ENCODE measurements at places on chromosomes 16 and 17. TPM values are rescaled to one million over a fixed set of nuclear protein-coding genes. Genes with fewer than 3 reads are reported as not detected.

DNA sequence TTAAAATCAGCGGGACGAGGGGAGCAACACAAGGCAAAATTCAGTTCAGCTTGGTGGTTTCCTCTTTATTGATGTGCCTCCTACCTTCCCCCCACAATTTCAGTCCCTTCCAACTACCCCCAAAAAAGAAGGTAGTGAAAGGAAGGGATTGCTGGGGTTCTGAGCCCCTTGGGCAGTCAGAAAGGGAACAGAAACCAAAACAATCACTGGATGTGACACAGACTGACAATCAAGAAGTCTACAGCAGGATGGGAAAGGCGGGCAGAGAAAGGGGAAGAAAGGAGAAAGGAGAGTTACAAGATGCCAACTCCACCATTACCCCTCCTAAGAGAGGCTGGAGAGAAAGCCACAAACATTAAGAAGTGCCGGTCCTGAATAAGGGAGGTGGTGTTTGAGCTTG, 1.1 kb upstream of the PHF23 start:
- peak overlapping the region; percentile 99 for H3K27ac ChIP-seq
- no peak for DNase-seq
- H3K36me3 ChIP-seq = peaks cover 10% of the 10 kb centered on the region
- H3K4me3 ChIP-seq = peak overlapping the region; percentile 87
- no peaks in the 10 kb centered on the region for H3K27me3 ChIP-seq

GRCh38 chr17:74646231-74646630, 22.7 kb upstream of the CD300E start:
- peaks cover 39% of the 10 kb centered on the region for H3K27me3 ChIP-seq
- no peaks in the 10 kb centered on the region for H3K36me3 ChIP-seq
- DNase-seq = peak; percentile 12
- H3K4me3 ChIP-seq = no peak overlapping the region

DNA sequence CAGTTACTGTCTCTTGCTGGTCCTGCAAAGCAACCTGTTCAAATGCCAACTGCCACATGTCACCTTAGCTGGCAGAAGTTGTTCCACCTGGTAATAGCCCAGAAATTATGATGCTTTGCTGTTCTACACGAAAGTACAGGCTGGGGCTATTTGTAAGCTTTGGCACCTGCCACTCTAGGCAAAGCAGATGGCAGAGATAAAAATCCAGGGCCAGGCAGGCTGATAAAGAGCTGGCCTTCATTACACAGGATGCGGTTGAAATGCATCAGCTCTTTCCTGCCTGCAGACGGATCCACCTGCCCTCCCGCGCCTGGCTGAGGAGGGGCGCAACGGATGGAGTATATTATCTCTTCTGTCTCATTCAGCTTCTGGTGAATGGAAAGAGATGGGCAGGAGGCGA, 29.3 kb upstream of the KDM8 start:
- H3K4me1 ChIP-seq = no peaks in the 10 kb centered on the region
- no peaks in the 10 kb centered on the region for H3K27me3 ChIP-seq
- H3K27ac ChIP-seq = no peak overlapping the region
- no peak overlapping the region for H3K4me3 ChIP-seq

GRCh38 chr16:12405089-12405488, 398.6 kb downstream of the CPPED1 start:
- H3K27me3 ChIP-seq = no peaks in the 10 kb centered on the region
- H3K4me1 ChIP-seq = peaks cover 8% of the 10 kb centered on the region
- DNase-seq = no peak
- H3K36me3 ChIP-seq = no peaks in the 10 kb centered on the region
- no peak overlapping the region for H3K27ac ChIP-seq
- no peak overlapping the region for H3K4me3 ChIP-seq

- DNase-seq = no peak
- H3K36me3 ChIP-seq = no peaks in the 10 kb centered on the region
- no peaks in the 10 kb centered on the region for H3K27me3 ChIP-seq
- H3K27ac ChIP-seq = no peak overlapping the region
- no peaks in the 10 kb centered on the region for H3K4me1 ChIP-seq
- no peak overlapping the region for H3K4me3 ChIP-seq
Observed at GRCh38 chr16:74738113-74738541, 36.5 kb downstream of the FA2H start.

- H3K27ac ChIP-seq = no peak overlapping the region
Observed at GRCh38 chr17:49294122-49294521, 63.5 kb upstream of the PHOSPHO1 start.

DNA sequence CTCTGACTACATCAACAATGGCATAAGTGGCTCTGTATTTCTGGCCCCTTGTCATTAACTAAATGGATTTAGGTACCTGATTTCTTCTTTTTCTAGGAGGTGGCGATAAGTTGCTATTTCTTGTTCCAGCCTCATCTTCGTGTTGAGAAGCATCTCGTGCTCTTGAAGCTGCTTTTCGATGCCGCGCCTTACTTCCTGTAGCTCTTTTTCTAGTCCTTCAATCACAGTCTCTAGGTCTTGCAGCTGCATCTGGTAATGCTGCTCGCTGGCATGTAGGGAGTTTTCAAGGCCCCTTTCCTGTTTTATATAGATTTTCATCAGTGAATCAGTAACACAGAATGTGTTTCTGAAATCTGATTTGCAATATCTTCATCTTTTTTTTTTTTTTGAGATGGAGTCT, 5.1 kb downstream of the KRT222 start:
- H3K27ac ChIP-seq = no peak overlapping the region
- H3K4me3 ChIP-seq = no peak overlapping the region
- peaks cover 11% of the 10 kb centered on the region for H3K27me3 ChIP-seq
- H3K36me3 ChIP-seq = no peaks in the 10 kb centered on the region
- no peak for DNase-seq
- 0 out of 2 replicates have a peak, but pooled peaks cover 3% of the 10 kb centered on the region for H3K4me1 ChIP-seq

DNA sequence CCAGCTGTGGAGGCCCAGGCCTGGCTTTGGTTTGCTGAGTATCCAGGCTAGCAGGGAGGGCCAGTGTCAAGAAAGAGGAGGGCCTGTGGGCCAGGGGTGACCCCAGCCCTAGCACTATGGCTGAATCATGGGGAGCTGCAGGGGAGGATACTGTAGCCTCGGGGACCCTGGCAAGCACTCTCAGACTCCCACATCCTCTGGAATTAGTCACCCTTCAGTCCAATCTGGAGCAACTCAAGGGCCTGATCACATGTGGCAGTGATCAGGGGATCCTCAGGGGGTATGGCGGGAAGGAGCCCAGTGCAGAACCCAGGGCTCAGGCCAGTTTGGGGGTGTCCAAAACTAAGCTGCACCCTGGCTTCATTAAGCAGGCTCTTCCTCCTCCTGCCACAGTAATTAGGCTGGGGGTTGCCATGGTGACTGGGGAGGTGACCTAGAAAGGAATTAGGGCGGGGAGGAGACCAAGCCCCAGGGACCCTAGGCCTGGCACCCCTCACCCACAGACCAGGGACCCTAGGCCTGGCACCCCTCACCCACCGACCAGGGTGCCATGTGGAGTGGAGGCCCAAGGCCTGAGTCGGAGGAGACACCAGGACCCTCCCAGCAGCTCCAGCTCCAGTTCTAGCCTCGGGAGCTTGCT, 5.8 kb downstream of the NLGN2 start:
- no peak for DNase-seq
- no peak overlapping the region for H3K4me3 ChIP-seq
- H3K4me1 ChIP-seq = no peaks in the 10 kb centered on the region
- no peaks in the 10 kb centered on the region for H3K27me3 ChIP-seq
- no peak overlapping the region for H3K27ac ChIP-seq

GRCh38 chr16:18983565-18984434, at the start of gene TMC7:
Gene TMC7, plus strand, starts transcription at chr16:18983934. Its CDS starts 130 bp downstream, at chr16:18984064.
- peaks cover 6% of the 10 kb centered on the region for H3K4me1 ChIP-seq
- peak; percentile 74 for DNase-seq
- no peaks in the 10 kb centered on the region for H3K27me3 ChIP-seq

DNA sequence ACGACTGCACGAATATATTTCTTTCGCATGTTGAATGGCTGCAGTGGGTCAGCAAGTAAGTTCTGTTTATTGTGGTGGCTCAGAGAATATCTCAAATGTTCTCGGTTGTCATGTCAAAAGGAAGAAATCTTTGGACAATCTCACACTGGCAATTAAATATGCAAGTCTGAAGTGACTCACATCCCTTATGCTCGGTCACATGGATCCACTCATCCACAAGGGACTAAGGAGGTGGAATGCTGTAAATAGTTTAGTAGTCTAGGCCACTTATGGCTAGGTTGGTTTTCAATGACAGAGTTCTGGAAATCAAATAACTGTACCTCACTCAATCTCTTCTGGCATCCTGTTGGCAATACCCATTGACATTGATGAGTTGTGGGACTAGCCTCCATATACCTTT, 33.0 kb upstream of the PMP22 start:
- no peaks in the 10 kb centered on the region for H3K36me3 ChIP-seq
- no peak overlapping the region for H3K27ac ChIP-seq
- H3K4me3 ChIP-seq = no peak overlapping the region

DNA sequence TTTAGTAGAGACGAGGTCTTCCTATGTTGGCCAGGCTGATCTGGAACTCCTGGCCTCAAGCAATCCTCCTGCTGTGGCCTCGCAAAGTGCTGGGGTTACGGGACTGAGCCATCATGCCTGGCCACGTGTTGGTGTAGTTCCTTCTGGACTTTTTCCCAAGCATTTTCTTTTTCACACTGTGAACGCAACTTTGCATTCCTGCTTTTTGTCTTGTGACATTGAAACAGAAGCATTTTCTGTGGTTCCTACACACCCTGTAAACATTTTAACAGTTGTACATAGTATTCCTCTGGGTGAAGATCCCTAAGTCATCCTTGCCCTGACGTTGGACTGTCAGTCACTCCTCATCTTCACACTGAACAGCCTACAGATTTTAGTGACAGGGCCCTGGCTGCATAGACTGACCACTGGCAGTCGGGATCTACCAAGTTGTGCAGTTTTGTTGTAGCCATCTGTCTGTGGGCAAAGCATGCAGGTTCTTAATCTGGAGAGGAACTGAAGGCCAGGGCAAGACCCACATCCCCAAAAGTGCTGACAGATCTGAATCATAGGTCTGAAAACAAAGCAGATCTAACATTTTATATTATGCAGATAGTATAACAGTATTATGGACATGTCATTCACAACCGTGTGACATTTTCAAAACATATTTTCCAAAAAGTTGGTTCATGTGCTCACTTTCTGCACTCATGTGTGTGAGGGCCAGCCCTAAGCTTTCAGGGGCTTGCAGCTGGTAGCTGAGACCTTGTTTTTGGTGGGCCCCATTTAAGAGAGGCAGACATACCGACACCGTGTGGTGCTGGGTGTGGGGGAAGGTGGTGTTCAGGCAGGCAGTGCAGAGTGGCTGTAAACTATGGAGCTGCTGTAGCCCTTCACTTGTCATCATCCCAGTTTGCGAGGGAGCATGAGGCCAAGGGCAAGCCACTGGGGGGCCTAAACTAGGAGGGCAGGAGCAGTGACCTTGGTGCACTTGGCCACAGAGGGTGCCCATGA, 59.9 kb downstream of the EPN2 start:
- no peaks in the 10 kb centered on the region for H3K27me3 ChIP-seq
- H3K4me1 ChIP-seq = no peaks in the 10 kb centered on the region
- H3K4me3 ChIP-seq = no peak overlapping the region
- no peak overlapping the region for H3K27ac ChIP-seq
- no peaks in the 10 kb centered on the region for H3K36me3 ChIP-seq
- no peak for DNase-seq

DNA sequence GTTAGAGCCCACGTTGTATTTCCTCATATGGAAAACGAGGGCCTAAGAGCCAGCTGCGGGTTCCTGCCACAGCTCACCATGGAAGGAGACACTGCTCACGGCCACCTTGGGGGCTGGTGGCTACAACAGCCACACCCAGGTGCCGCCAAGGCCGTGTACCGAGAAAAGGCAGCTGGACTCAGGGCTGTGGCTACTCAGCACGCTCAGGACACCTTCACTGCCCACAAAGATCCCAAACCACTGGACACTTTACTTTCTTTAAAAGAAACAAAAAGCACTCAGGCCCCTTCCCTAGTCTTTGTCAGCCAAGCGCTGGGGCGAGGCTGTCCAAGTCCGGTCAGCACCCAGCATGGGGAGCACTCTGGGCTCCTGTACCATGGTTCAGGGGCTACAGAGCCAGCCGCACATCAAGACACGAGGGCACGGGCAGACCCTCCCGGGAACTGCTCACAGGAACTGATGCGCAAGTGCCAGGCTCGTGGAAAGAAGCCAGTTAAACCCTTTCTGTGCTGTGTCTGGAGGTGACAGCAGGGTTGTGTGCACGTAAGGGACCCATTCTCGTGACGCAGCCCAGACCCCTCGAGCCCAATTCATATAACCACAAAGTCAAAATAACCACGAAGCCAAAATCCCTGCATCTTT, 18.5 kb downstream of the SLC16A3 start:
- H3K27me3 ChIP-seq = no peaks in the 10 kb centered on the region
- H3K36me3 ChIP-seq = peaks cover 10% of the 10 kb centered on the region
- DNase-seq = no peak
- H3K4me3 ChIP-seq = no peak overlapping the region

DNA sequence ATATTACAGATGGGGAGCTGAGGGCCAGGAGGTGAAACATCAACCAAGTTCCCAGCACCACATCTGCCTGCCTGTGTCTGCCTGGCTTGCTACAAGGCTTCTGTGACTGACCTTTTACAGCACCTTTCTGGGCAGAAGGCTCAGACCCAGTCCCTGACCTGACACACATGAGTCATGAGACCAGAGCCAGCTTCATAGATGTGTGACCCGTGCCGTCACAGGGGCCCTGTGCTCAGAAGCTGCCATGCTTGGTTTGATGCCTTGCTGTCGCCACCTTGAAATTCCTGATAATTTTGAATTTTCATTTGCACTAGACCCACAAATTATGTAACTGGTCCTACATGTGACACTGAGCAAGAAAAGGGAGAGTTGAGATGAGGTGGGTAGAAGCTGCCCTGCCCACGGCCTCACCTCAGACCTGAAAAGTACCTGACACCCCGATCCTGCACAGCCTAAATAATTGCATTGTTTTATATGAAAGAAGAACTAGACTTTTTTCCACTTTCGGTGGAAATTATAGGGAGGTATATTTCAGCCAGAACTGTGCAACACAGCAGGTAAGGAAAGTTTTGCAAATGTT, 13.3 kb upstream of the PECAM1 start:
- no peaks in the 10 kb centered on the region for H3K36me3 ChIP-seq
- no peaks in the 10 kb centered on the region for H3K4me1 ChIP-seq
- no peaks in the 10 kb centered on the region for H3K27me3 ChIP-seq
- H3K27ac ChIP-seq = no peak overlapping the region
- no peak overlapping the region for H3K4me3 ChIP-seq

- H3K27me3 ChIP-seq = no peaks in the 10 kb centered on the region
- H3K4me3 ChIP-seq = no peak overlapping the region
- H3K36me3 ChIP-seq = no peaks in the 10 kb centered on the region
- no peak overlapping the region for H3K27ac ChIP-seq
- no peak for DNase-seq
Observed at GRCh38 chr17:51725185-51725584, 433.3 kb downstream of the CA10 start.

FBXO39 gene
- total RNA-seq = not detected

CEP20 gene
- 94.3 TPM for total RNA-seq

KAT2A gene
- 67.0 TPM for total RNA-seq

ZSCAN10 gene
- total RNA-seq = 0.21 TPM

All from Panc1 (cell line).